ENCODE measurements at places on chromosomes 1 and 21.

DNA sequence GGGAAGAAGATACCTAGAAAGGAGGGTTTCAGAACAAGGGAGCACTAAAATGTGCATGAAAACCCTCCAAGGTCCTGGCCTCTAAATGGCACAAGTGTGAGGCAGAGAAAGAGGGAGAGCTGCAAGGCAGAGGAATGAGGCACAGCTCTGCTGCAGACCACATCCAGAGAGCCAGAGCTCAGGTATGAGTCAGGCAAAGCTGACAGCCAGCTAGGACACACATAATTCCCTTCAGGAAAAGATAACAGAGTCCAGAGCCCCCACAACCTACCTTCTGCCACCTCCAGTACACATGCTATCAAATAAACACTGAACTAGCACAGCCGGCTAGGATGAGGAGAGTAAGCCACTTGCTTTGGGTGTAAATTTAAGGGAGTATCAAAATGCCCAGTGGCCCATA, 62.2 kb downstream of the HSF2BP start:
- peak; percentile 80 for DNase-seq

DNA sequence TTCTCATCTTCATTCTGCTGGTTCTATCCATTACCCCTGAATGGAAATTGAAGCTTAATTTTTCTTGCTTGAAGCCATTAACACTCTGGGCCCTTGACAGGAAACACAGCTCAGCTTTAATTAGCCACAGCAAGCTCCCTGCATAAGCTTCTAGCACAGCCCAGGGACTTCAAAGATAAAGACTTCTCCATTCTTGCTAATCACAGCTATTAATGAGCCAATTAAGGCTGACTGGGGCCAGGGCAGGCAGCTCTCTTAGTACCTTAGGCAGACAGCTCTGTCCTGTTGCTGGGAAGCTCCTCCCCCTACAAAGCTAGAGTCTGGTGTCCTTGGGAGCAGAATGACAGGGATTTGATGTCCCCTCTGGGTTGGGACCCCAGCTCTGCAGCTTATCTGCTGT, 27.9 kb upstream of the TRABD2B start:
- DNase-seq, result no peak

- DNase-seq, result no peak
Observed at GRCh38 chr1:155200920-155201319, 6.8 kb downstream of the THBS3 start.

GRCh38 chr1:89939693-89940438, 55.0 kb upstream of the ZNF326 start:
- no peak for DNase-seq

- peak; percentile 15 for DNase-seq
Observed at GRCh38 chr1:247228133-247228532, 27.7 kb upstream of the VN1R5 start.

- DNase-seq, result no peak
Observed at GRCh38 chr1:209324901-209325871, 258.3 kb upstream of the CAMK1G start.

DNA sequence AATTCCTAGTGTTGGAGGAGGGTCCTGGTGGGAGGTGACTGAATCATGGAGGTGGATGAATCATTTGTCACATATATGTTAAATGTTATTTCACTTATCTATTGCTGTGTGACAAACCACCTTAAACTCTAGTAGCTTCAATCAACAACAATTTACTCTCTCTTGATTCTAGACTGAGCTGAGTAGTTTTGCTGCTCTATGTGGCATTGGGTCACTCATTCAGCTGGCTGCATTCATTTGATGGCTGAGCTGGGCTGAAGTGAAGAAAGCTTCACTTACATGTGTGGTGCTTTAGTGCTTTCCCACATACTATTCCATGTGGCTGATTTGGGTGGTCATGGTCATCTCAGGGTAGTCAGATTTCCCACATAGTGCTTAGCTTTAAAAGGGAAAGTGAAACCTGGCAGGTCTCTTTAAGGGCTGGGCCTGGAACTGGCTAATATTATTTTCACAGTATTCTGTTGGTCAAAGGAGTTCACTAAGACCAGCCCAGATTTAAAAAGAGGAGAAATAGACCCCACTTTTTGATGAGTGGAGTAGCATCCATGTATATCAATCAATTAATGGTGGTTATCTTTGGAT, 10.5 kb downstream of the DNAH14 start:
- DNase-seq, result no peak

- DNase-seq, result peak; percentile 61
Observed at GRCh38 chr1:87853576-87854351, 525.1 kb downstream of the LMO4 start.

DNA sequence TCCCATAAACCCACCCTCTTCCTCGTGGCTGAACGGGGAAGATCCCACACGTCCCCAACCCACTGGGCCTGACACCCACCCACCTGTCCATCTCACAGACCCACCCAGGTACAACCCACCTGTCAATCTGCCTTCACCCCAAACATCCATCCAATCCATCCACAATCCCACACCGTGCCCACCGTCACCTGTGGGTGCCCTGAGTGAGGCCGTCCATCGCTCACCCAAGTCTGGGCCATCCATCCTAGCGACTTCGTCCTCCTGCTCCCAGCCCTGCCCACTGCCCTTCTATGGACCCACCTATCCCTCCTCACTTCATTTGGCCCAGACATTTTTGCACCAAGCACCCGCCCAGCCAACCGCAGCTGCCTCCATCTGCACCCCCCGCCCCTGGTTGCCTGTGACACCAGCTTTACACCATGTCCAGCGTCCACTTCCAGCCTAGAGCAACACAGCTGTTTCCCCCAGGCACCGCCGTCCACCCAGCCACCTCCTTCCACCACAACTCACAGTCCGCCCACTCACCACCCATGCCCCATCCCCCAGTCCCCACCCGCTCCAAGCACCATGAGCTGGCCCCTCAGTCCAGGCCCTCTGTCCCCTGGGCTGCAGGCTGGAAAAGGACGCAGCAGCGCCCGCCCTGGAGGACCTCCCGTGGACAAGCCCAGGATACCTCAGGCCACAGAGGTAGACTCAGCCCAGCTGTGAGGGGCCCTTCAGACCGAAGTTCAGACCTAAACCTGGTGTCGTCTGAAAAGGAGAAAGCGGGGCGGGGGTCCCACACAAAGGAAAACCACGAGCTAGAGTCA, 7.7 kb downstream of the TTLL10 start:
- DNase-seq, result no peak

GRCh38 chr1:36536727-36537126, 54.0 kb upstream of the CSF3R start:
- DNase-seq, result no peak

DNA sequence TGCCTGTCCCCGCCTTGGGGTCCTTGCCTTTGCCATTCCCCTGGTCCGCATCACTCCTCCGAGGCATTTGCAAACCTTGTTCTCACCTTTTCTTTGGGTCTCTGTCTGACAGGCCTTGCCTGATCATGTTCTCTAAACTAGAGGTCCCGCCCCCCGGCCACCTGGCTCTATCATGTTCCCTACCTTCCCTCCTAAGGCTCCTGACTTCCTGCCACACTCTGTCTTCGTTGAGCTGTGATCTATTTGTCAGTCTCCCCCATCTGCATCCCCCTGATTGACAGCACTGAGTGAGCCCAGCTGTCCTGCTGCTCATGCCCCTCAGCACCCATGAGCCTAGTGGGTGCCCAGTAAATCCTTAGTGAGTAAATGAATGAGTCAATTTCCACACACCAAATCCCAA, 22.8 kb downstream of the ERG start:
- no peak for DNase-seq

- DNase-seq, result peak; percentile 22
Observed at GRCh38 chr1:116769561-116769977, 15.3 kb downstream of the CD2 start.

- peak; percentile 99 for DNase-seq
Observed at GRCh38 chr21:45363921-45364467, 41.0 kb upstream of the COL18A1 start.

- no peak for DNase-seq
Observed at GRCh38 chr1:229334716-229335115, 8.1 kb downstream of the CCSAP start.

- no peak for DNase-seq
Observed at GRCh38 chr21:15749861-15750159, 20.0 kb downstream of the USP25 start.

DNA sequence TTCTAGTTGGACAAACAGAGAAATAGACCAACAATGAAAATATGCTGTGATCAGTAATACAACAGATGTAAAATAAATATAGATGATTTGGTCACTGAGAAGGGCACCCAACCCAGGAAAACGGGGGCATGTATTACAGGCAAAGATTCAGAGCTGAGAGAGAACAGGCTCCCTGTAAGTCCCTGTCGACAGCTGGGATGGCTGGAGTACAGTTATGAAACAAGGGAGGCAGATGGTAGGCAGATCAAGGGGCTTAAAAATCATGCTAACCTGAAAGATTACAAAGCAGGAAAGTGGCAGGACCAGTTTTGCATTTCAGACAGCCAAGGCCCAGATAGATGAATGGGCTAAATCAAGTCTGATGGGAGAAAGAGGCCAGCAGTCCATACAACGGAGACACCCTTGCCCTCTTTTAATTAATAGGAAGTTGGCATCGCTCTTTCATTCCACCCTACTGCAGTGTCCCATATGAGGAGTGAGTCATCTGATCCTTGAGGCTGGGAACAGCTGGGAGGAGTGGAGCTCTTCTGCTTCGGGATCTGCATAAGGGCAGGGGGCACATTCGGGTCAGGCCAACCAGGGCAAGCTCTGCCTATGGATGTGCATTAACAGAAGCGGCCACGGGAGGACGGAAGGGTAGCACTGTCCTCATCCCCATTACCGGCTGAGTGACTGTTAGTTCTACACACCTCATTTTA, 171.1 kb downstream of the DAB1 start:
- no peak for DNase-seq

DNA sequence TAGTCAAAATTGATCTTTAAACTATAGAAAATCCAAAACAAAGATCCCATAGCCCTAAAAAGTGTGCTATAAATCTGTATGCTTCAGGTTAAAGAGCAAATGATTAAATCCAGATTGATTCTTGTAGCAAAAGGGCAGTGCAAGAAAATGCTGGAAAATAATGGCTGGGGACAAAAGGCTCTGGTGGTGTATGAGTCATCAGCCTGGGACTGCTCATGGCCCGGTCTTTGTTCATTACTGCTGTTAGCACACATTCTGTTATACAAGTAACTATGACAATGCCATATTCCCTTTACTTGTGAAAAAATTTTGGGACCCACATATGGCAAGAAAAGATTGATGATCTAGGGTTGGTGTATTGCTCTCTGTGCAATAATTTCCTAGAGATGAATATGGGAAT, 89.1 kb downstream of the RWDD3 start:
- DNase-seq, result no peak

GRCh38 chr1:18109058-18109755, 1.6 kb downstream of the IGSF21 start:
- DNase-seq, result no peak

DNA sequence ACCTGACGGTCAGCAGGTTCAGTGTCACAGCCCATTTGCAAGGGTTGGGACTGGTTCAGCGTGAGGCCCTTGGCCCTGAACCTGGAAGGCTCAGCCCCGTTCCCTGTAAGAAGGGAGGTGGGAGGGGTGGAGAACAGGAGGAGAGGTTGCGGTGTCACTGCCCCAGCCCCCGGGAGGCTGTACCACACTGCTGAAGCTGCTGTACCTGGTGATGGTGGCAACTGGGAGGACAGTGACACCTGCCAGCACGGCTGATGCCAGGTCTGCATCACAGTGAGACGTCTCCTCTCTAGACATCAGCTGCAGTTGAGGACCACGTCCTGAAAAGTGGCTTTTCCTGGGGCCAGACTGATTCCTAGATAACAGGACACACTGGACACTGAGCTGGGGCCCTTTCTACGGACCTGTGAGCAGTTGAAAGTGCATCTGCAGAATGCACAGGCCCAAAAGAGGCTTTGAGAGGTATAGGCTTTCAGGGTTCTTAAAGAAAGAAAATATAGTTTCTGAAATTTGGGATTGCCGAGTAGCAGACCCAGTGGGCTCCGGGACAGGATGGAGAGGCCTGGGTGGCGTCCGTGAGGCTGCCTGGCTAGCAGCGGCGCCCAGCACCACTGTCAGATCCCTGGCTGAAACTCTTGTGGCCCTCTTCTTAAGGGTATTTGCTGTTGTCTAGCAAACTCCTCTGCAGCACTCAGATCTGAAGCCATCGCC, 47.7 kb downstream of the COQ8A start:
- no peak for DNase-seq

DNA sequence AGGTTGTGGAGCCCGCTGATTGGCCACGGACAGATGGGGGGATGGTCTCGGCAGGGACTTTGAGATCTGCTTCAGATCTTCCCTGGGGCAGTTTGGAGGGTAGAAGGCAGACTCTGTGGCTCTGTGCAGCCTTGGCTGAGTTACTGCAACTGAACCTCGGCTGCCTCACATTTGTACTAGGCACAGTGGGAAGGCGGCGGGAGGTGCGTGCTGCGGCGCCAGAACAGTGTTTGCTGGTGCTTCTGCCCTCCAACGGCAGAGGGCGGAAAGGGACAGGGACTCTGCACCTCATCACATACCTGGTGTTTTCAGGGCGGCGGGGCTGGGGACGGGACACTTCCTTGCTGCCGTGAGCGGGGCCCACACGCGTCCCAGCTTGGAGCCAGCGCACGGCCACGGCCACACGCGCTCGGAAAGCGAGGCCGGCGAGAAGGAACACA, 26.2 kb downstream of the SLC66A1 start:
- DNase-seq, result no peak

DNA sequence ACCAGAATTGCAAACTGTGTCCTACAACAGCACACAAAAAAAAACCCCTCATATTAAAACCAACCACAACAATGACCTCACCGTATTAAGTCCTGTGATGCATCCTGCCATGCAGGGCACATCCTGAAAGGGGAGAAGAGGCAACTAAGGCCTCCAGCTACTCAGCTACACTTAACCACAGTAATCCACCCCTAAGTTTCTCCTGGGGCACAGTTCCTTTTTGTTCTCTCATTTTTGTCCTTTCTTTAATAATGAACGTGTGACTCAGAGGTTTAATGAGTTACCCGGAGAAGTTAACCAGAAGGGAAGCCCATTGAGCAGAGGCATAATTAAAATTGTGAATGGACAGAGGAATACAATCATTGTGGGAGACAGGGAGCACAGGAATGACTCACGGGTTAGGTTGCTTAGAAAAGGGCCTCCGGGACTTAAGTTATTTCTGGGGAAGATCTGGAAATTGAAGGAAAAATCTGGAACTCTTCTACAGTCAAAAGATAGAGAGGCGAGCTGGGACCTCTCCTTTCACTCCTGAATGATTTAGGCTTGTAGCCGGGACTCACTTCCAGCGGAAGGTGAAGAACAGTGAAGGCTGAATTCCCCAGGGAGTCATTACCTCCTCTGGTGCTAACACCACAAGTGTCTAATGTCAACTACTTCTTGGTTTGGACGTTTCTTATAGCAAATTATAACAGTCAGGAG, 36.9 kb upstream of the HIVEP3 start:
- peak; percentile 22 for DNase-seq

DNA sequence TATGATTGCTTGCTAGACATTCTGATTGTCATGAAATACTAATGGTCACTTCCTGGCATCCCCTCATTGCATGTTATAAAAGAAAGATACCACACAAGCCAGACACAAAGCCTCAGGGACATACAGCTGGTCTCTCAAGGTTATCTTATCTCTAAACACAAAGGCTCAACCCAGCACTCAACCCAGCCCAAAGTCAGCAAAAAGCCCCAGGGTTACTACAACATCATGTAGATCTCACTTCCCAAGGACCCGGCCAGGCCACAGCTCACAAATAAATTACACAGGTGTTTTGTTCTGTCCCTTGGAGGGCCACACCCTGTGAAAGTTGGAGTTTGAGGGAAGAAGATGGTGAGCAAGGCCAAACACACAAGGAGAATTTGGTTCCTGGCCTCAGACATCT, 109.7 kb upstream of the BARHL2 start:
- no peak for DNase-seq

GRCh38 chr1:182191381-182192115, 130.0 kb upstream of the ZNF648 start:
- DNase-seq, result no peak

- DNase-seq, result peak; percentile 38
Observed at GRCh38 chr1:28509705-28510272, 3.9 kb downstream of the RCC1 start.
